Muscle of back (tissue), 13 donors: ENCODE measurements at places on chromosomes 12 and 14. TPM values are rescaled to one million over a fixed set of nuclear protein-coding genes. Genes with fewer than 3 reads are reported as not detected.

Gene TMEM263
- 78.8 TPM for polyA plus RNA-seq

Gene TCL1B
- 0.13 TPM for polyA plus RNA-seq

Gene SCN8A
- polyA plus RNA-seq, result 2.7 TPM

Gene SLC17A8
- polyA plus RNA-seq, result 0.64 TPM

Gene SDR9C7
- 0.43 TPM for polyA plus RNA-seq

Gene TCP11L2
- 16.9 TPM for polyA plus RNA-seq

Gene POTEG
- polyA plus RNA-seq, result not detected

Gene NXPH4
- 1.8 TPM for polyA plus RNA-seq

Gene SLC39A2
- polyA plus RNA-seq, result not detected

Gene BCL11B
- 1.3 TPM for polyA plus RNA-seq

Gene STON2
- 12.3 TPM for polyA plus RNA-seq

Gene SLCO1B1
- polyA plus RNA-seq, result not detected

Gene DLGAP5
- 15.9 TPM for polyA plus RNA-seq

Gene TAS2R31
- polyA plus RNA-seq, result 0.74 TPM

Gene TAS2R14
- polyA plus RNA-seq, result 2.5 TPM

Gene TMEM132D
- polyA plus RNA-seq, result 0.90 TPM

Gene PPM1H
- 3.6 TPM for polyA plus RNA-seq

Gene PRH2
- not detected for polyA plus RNA-seq

Gene FGD6
- polyA plus RNA-seq, result 4.1 TPM

Gene SIX6
- polyA plus RNA-seq, result 0.07 TPM

Gene TC2N
- 5.5 TPM for polyA plus RNA-seq

Gene LIN7A
- 2.6 TPM for polyA plus RNA-seq

Gene IL31
- not detected for polyA plus RNA-seq

Gene PTCSC3
- not detected for polyA plus RNA-seq

Gene GUCY2C
- 0.26 TPM for polyA plus RNA-seq

Gene FLRT2
- 85.5 TPM for polyA plus RNA-seq

Gene RFLNA
- 17.5 TPM for polyA plus RNA-seq

Gene TAS2R13
- not detected for polyA plus RNA-seq

Gene VPS37B
- polyA plus RNA-seq, result 18.6 TPM

Gene IL23A
- polyA plus RNA-seq, result 0.61 TPM
